ENCODE measurements at places on chromosomes 2 and 18. TPM values are rescaled to one million over a fixed set of nuclear protein-coding genes. Genes with fewer than 3 reads are reported as not detected.

The REG3G gene
- total RNA-seq, result not detected

The SERPINB10 gene
- 0.28 TPM for total RNA-seq

The PLEKHH2 gene
- total RNA-seq, result 2.5 TPM

The CKAP2L gene
- total RNA-seq, result 10.9 TPM

The PTPRN gene
- total RNA-seq, result 0.49 TPM

The ANKRD53 gene
- not detected for total RNA-seq

The ERMN gene
- not detected for total RNA-seq

The PLGLB1 gene
- not detected for total RNA-seq

The FIGN gene
- total RNA-seq, result 1.2 TPM

The FECH gene
- total RNA-seq, result 20.0 TPM

The STEAP3 gene
- 17.2 TPM for total RNA-seq

The CSRNP3 gene
- 4.8 TPM for total RNA-seq

The GMCL1 gene
- 6.2 TPM for total RNA-seq

The INO80B gene
- 23.4 TPM for total RNA-seq

The CHRNA1 gene
- not detected for total RNA-seq

The ANO7 gene
- 0.79 TPM for total RNA-seq

The PNKD gene
- 45.4 TPM for total RNA-seq

The EPB41L3 gene
- total RNA-seq, result 1.6 TPM

The FHL2 gene
- total RNA-seq, result 67.6 TPM

Data from airway epithelial cell (primary cell).